ENCODE measurements at places on chromosomes 12 and 14.

- DNase-seq = no peak
These were observed 112.3 kb downstream of the TTC6 start for GRCh38 chr14:37707716-37708115.

DNA sequence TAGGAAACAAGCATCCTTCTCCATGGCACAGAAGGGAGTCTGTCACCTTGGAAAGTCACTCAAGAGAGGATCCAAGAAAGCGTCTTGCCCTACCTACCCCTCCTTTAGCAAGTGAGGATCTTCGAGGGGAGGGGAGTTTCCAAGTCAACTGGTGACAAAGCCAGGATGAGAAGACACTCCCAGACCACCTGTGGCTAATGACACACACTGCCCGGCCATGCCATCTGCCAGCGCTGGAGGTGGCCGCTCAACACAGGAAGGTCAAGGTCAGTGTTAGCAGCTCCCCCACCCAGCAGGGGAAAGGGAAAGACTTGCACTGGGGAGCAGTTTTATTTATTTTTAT is 41.3 kb downstream of the ELK3 start:
- DNase-seq = no peak

- DNase-seq = peak; percentile 25
These were observed 596 bp downstream of the DLST start for GRCh38 chr14:74882103-74882920.

DNA sequence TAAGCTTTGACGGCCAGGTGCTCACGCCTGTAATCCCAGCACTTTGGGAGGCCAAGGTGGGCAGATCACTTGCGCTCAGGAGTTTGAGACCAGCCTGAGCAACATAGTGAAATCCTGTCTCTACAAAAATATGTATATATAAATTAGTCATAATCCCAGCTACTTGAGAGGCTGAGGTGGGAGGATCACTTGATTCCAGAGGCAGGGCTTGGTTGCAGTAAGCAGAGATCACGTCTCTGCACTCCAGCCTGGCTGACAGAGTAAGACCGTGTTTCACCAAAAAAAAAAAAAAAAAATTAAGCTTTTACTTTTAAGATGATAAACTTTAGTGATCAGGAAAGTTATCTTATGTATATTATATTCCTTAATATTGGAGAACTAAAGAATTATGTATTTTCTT is 18.0 kb upstream of the SNAPC1 start:
- no peak for DNase-seq

- DNase-seq = no peak
These were observed 644.0 kb downstream of the DIO2 start for GRCh38 chr14:79567306-79567705.

DNA sequence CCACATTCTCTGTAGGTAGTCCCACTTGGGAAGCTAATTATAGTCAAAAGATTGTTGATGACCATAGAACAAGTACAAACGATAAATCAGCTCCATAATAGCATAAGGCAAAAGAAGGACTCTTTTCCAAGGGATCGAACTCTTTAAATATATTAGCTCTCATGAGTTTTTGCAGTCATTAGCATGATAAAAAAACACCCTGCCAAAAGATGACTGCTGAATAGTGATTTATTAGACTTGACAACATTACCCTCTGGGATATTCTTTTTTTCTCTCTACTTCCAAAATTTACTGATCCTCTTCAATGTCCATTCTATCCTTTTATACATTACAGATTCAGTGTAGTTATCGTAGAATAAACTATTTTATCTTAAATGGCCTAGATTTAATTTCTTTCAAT is 14.2 kb downstream of the EPYC start:
- DNase-seq = no peak

GRCh38 chr14:78403278-78403815 is 233.2 kb downstream of the NRXN3 start:
- no peak for DNase-seq

DNA sequence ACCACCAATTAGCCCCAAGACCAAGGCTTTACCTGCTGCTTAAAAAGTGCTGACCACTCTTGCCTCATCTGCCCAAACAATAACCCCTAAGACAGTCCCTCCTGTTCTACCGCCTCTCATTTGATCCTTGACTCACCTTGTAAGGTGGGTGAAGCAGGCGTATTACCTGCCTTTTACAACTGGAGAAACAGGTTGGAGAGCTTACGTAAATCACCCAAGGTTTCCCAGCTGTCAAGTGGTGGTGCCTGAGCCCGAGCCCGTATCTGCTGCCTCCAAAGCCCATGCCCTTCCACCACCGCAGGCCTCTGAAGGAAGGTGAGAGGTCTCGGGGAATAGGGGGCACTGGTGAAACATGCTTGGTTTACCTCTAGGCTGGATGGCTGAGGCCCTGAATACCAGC is 36.6 kb downstream of the MAX start:
- DNase-seq = no peak

DNA sequence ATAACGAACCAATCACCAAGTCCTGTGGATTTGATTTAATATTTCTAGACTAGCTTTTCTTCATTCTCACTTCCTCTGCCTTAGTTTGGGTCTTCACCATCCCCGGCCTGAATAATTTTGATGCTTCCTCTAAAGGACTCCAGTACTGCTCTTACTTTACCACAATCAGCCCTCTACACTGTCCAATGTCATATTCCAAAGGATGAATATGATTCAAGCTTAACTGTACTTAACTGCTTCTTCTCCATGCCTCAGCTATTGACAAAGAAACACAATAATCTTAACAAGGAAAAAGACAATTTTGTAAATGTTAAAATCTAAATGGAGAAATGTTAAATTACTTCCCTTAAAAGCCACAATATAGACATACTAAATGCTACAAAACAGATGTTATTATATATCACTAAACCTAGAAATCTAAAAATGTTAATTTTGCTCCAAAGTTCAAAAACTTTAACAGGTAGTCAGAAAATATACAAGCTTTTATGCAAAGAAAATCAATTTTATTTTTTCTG is 70.2 kb downstream of the STXBP6 start:
- no peak for DNase-seq

- no peak for DNase-seq
These were observed 485.0 kb downstream of the PRKD1 start for GRCh38 chr14:29442696-29443095.

- DNase-seq = no peak
These were observed 249.2 kb downstream of the C12orf50 start for GRCh38 chr12:87779858-87780498.

- no peak for DNase-seq
These were observed 448.3 kb downstream of the PCNX1 start for GRCh38 chr14:71355324-71356201.

DNA sequence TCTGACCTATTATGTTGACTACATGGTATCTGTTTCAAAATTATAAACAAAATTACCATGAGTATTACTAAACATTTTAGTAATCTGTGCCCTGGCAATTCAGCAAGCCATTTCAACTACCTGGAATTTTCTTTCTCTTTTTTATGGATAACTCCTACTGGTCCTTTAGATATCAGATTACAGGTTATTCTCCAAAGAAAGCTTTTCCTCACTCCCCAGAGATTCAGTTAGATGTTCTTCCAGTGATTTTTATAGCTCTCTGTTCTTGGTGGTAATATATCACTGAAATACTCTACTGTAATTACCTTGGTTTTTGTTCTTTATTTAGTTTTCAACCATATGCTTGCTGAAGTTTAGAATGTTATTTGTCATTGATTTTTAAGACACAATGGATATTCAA is 930.2 kb upstream of the FOXG1 start:
- DNase-seq = no peak

GRCh38 chr14:105425823-105426247 is 6.2 kb downstream of the MTA1 start:
- no peak for DNase-seq

DNA sequence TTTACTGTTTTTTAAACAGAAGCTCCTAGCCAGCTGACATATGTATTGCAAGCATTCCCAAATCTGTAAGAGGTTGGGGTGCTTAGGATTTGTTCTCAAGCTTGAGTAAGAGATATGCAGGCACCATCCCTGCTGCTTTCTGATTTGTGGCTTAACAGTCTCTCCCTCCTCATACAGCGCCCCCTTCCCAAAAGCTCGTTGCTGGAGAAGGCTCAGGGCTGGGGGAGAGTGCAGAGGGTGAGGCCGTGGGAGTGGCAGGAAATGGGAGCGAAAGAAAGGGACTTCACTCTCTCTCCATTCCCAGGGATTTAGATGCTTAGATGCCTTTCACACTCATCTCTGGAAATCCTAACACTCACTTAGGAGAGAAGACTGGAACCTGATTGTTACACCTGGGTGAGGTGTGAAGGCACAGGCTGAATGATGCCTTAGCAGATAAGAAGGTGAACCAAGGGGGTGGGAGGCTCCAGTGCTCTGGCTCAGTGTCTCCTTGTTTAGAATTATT is 172.0 kb downstream of the C12orf75 start:
- no peak for DNase-seq

GRCh38 chr14:94906991-94907587 is 137.2 kb upstream of the GSC start:
- DNase-seq = no peak

DNA sequence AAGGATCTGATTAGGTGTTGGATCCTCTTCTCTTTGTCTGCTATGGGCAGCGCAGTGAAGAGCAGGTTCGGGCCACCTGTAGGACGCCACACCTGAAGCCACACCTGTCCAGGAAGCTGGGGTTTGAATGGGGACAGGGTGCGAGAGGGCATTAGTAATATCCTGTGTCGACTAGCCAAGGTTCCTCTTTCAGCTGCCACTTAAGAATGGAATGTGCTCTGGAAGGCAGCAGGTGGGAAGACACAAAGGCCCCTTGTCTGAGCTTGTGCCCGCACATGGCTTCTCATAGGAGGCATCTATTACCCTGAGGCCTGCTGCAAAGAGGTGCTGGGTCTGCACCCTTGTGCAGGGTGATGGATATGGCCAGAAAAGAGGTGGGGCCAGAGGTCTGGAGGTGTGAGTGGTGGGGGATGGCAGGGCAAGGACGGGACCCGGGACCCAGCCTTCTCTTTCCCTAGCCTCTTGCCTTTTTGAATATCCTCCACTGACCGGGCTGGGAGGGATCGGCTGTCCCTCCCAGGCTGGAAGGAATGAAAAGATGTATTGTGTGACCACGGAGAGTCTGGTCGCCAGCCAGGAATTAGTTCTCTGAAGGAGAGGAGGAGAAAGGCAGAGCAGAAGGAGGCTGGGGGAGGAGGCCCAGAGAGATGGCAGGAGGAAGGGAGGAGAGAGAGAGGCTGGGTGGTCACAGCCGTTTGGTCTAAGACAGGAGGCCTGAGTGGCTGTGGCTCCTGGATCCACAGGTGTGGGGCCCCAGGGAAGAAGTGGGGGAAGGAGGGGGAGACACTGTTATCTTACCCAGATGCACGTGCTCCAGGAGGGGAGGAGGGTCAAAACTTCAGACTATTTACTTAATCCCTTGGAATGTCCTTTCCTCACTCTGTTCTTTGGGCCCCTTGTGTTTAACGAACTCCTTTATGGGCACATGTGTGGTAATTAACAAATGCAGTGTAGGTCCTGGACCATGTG is 101.5 kb downstream of the SMOC1 start:
- no peak for DNase-seq

GRCh38 chr12:58668871-58669270 is 251.4 kb downstream of the LRIG3 start:
- DNase-seq = no peak

- no peak for DNase-seq
These were observed 215.0 kb upstream of the EEA1 start for GRCh38 chr12:93144109-93144508.

DNA sequence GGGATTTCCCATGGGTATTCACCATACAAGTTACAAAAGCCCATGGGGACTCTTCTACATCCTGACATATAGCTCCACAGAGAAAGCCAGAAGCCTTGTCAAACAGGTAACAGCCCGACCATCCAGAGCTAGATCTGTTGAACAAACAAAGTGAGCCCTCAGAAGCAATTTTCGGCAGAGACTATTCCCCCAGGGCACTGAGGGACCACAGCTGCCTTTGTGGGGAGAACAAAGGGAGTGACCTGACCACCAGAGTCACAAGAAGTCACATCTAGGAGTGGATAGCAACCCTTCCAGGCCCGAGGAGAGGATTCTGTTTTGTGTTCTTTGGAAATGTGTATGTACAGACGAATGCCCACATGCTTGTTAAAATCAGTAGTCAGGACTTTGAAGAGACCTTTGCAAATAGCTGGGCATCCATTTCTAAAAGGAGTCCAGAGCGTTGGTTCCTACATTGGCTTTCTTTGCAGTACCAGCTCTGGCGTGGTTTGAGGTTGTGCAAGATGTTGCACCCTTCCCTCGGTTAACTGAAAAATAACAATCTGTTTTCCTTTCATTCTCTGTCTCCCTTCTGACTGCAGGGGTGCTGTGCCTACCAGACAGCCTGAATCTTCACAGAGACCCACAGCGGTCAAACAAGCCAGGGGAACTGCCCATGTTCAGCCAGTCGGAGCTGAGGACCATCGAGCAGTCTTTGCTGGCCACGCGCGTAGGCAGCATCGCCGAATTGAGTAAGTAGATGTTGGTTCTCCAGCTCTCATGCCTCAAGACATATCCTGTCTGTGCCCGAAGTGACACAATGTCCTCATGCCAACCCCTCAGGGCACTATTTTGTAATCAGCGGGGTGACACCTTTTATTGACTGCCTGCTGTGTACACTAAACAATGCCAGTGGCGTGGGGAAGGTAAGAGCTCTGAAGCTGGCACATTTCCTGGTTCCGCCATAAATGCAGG is 165.4 kb upstream of the PWP1 start:
- no peak for DNase-seq

GRCh38 chr14:91380610-91381371 is 36.8 kb downstream of the CCDC88C start:
- DNase-seq = no peak

- DNase-seq = no peak
These were observed 226.0 kb downstream of the DACT1 start for GRCh38 chr14:58863661-58864345.

GRCh38 chr14:35814371-35815005 is 5.4 kb upstream of the RALGAPA1 start:
- peak; percentile 49 for DNase-seq

DNA sequence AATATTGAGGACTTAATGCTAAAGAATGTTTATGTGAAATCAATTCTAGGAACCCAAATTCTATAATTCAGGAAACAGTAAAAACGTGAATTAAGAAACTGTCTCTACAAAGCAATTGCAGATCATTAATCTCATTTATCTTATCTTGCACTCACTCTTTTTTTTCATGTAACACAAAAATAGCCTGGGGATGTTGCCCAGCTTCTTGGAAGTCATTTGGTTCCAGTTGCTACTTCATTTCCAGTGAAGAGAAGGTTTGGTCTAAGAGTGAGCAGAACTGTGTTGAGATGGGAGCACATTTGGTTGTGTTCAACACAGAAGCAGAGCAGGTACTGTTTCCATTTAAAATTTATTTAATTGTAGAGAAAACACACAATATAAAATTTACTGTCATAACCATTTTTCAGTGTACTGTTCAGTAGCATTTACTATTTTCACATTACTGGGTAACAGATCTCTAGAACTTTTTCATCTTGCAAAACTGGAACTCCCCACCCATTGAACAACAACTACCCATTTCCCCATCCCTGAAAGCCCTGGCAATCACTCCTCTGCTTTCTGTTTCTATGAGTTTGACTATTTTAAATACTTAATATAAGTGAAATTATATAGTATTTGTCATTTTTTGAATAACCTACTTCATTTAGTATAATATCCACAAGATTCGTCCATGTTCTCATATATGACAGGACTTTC is 9.7 kb downstream of the CLEC6A start:
- no peak for DNase-seq

Data from stimulated activated naive B cell treated with anti-CD40 and anti-IgM and Interleukin-4, amounts not matched to agents 10 μg/mL and 1 μg/mL and 100 μg/mL, for 72 hours (primary cell).